ENCODE measurements at places on chromosomes 7 and 10.

- DNase-seq, result no peak
Measured at GRCh38 chr10:58361353-58361752, 23.9 kb upstream of the TFAM start.

DNA sequence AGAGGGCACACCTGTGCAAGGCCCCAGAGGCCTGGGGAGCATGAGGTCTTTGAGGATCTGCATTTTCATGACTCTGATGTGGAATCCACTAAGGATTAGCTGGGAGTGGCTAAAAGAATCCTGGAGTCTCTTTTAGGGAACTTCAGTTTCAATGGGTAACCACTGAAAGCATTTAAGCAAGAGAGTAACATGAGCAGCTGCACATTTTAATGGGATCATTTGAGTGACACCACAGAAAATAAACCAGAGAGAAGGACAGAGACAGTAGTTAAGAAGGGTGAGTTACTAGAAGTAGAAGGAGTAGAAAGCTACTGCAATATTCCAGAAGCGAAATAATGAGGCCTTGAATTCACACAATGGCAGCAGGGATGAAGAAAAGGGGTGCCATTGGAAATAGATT is 5.2 kb downstream of the GOT1 start:
- DNase-seq, result no peak

GRCh38 chr10:58399410-58399809 is 14.2 kb downstream of the TFAM start:
- no peak for DNase-seq

DNA sequence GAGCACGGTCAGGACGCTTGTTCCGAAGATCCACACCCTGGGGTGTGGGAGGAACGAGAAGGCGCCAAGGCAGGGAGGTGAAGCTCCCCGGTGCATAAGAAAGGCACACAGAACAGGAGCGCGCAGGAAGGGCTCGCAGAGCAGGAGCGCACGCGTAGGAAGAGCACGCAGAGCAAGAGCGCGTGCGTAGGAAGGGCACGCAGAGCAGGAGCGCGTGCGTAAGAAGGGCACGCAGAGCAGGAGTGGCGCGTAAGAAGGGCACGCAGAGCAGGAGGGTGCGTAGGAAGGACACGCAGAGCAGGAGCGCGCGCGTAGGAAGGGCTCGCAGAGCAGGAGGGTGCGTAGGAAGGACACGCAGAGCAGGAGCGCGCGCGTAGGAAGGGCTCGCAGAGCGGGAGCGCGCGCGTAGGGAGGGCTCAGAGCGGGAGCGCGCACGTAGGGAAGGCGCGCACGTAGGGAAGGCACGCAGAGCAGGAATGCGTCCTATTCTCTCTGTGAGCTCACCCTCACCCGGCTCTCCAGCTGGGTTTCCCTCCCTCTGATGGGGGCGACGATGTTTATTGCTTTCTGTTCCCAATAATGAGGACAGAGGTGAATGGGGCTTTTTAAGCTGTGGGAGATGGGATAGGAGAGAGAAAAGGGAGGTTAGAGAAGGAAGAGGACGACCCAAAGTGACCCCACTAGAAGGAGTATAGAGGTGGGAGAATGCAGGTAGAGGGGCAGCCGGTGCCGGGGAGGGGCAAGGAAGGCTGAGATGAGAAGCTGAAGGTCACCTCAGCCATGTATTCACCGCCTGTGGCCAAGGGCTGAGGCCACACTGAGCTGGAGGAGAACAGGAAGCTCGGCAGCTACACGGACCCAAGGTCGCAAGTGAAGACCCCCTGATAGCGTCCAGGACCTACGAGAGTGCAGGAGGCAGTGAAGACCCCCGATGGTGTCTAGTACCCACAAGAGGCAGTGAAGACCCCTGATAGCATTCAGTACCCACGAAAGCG is 423.2 kb downstream of the PTPRN2 start:
- no peak for DNase-seq

- DNase-seq, result no peak
Measured at GRCh38 chr10:75861582-75861981, 430.2 kb downstream of the LRMDA start.

- DNase-seq, result no peak
Measured at GRCh38 chr10:94012834-94013233, 19.1 kb downstream of the PLCE1 start.

Measured in AG04449 (cell line).